ENCODE measurements at places on chromosomes 3 and 15.

GRCh38 chr3:171781711-171782127, 28.6 kb downstream of the PLD1 start:
- no peak for DNase-seq

DNA sequence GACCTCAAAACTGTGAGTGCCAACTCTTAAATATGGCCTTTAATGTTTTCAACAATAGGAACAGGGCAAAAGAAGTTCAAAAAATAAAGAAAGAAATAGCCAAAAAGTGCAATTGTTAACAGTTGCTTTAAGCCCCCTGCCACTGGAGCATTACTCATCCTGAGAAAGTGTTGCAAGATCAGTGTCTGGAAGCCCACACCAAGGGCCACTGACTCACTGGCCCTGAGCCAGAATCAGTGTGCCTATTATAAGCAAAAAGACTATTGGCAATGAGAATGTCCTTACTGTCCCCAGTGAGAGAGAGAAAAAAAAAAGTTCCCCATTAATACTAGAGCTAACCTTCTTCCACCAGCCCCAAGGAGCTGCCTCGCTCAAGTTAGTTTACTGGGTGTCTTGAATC, 480.1 kb upstream of the ZNF385D start:
- no peak for DNase-seq

DNA sequence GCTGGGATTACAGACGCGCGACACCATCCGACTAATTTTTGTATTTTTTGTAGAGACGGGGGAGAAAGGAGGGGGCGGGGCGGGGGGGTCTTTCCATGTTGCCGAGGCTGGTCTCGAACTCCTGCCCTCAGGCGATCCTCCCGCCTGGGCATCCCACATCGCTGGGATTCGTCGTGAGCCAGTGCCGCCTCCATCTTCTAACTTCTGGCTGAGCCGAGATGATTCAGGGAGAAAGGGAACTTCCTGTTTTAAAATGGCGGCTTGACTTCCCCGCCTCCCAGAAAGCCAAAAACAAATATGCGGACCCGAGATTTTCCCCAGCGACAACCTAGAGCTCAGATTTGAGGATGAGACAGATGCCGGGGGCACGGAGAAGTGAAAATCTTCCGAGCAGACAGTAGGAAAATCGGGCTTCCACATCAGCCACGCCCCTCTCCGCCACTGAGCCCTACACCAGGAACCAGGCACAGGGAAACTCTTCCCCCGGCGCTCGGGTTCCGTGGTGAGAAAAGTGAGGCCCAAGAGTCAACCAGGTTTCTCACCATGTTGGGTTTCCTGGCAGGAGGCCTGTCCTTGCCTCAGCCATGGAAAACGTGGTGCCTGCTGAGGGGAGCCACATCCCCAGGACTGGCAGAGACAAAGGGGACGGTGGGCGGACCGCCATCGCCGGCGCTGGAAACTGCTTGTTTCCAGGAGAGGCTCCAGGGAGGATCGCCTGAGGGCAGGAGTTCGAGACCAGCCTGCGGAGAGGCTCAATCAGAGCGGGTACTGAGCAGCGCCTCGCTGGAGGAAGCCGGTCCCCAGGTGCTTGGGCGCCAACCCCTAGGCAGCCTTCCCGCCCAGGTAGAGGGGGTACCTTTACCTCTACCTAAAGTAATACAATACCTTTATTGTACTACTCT, 18.7 kb downstream of the CHST14 start:
- no peak for DNase-seq

GRCh38 chr3:136544532-136544931, 207.6 kb downstream of the STAG1 start:
- no peak for DNase-seq

DNA sequence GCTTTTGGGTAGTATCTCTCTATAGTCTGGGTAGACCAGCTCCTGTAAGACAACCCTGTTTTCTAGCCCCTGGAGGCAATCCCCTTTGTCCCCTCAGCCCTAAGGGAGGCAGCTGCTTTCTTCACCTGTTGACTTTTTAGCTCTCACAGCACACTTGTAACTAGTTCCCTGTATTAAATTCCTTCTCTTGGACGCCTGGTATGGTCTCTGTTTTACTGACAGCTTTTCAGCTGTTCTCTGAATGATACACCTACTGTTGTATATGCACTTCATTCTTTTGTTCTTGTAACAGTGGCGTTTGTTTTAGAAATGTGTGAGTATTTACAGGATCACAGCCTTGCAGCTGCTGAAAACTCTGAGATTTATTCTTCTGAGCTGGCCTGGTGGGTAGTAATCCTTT, 413.0 kb upstream of the RBMS3 start:
- no peak for DNase-seq

GRCh38 chr15:30023798-30024295, 58.9 kb upstream of the GOLGA8J start:
- DNase-seq: no peak

DNA sequence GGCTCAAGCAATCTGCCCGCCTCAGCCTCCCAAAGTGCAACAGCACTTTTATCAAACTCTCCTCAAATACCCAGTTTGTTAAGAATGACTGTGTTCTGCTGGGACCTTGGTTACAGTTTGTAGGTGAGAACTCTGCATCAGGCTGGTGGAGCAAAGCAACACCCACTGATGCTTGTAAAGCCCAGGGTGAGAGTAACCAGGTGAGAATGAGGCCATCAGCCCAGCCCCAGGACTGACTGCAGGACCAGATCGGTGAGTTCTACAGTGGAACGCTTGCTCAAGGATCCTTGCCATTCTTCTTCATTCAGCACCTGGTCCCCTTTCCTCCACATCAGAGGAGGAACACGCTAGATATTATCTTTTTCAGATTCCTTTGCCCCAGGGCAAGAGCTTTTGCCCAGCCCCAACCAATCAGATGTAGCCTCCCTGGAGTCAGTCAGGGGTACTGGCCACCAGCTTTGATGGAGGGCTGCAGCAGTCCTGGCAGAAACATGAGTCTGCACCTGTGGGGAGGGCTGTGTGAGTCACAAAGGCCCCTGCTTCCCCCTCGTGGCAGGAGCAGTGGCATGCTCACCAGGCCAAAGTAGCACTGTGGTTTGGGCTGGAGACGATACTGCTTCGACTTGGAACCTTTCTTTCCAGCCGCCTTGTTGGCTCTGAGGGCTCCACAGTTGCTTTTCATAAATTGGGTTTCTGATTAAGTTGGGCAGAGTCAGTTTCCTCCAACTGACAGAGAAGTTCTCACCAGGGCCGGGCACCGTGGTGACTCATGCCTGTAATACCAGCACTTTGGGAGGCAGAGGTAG, 3.5 kb upstream of the SHISA5 start:
- peak; percentile 30 for DNase-seq

DNA sequence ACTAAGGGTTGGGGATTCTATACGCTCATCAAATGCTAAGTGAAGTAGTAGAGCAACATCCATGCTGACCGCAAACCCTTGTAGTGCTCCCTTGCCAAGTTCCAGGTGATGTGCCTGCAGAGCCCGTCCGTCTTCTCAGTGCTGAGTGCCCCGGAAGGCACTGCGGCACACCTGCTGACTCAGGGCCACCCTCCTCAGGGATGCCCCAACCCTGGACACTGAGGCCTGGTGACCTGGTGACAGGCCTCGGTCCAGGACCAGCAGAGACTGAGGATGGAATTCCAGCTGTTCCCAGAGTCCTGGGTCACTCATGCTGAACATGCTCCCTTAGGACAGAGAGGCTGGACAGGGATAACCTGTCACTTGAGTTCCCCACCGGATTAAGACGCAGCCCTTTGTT, 422.5 kb downstream of the OCA2 start:
- no peak for DNase-seq

DNA sequence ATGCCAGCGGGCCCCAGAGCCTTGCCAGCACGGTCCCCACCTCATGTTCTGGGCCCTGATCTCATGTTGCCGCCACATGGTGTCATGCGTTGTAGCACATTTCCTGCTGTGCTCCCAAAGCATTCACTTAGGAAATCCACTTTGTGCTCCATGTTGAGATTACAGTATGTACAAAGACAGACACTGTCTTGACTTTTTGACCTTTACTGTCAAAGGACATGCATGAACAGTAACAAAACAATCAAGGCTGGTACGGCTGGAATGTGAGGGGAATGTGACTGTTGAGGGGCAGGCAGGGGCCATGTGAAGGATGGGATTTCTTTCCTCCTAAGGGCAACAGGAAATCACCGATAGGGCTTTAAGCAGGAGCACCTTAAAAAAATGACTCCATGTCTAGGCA, 53.3 kb upstream of the RPL32 start:
- no peak for DNase-seq

DNA sequence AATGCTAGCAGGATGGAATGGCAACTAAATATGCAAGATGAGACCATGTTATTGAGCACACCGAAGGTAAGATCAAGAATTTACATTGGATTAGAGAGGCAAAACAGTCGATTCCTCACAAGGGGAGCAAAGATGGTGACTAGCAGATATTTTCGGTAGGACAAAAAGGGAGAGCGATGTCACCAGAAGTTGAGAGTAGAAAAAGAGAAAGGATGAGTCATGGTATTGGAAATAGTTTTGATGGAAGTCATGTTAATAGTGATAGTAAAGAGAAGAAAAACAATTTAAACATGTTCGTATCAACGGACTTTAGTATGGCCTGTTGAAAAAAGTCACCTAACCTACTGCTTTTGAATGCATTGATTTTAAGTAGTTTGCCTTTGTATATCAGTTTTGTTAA, 55.0 kb downstream of the UBE2E2 start:
- DNase-seq: no peak

GRCh38 chr3:3605226-3605625, 194.0 kb upstream of the LRRN1 start:
- DNase-seq: no peak

DNA sequence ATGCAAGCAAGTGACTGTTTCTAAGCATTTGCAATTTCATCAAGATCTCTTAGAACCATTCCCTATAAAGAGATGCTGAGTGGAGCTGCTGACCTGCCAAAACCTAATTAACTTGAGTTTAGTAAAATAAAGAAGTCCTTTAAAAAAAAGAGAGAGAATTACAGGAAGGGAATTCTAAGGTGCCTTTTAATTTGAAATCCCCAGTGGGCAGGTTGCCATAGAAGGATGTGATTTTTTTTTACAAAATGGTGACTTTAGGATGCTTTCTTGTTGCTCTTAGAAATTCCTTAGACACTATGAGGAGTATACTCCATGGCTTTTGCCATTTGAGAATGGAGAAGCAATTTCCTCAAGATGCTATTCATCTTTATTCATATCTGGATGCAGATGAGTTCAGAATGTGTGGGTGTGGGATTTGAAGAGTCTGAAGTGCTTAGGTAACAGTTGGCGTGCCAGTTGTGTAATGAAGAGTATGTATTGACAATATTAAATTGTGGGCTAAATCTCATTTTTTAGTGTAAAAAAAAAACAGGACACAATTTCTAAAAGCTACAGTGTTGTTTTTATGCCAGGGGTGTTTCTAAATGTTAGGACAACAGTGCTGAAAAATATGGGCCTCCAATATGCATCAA, 13.6 kb downstream of the LRRC3B start:
- DNase-seq: no peak

DNA sequence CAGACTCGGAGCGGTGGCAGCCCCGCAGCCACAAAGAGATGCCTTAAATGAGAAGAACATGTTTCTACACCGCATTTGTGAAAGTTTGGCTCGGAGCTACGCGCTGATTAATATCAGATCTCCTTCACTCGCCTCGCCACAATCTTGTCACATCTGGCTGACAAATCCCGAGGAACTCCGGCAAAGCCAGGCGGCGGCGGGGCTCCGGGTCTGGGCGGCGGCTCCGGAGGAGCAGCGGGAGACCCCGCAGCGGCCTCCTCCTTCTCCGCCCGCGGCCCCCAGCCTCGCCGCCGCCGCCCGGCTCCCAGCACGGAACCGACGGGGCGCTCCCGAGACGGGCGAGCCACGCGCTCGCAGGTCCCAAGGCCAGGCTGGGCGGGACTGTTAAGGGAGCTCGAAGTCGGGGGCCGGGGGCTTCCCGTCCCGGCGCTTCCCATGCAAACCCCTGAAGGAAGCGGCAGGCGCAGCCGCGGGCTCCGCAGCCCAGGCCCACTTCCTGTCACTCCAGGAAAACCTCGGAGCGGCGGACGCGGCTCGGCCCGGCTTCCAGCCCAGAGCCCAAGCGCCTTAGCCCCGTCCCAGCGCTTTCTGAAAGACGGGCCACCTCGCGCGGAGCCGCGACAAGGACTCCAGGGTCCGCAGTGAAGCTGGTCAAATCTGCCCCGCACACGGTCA, 1.2 kb downstream of the BNC1 start:
- DNase-seq: no peak

DNA sequence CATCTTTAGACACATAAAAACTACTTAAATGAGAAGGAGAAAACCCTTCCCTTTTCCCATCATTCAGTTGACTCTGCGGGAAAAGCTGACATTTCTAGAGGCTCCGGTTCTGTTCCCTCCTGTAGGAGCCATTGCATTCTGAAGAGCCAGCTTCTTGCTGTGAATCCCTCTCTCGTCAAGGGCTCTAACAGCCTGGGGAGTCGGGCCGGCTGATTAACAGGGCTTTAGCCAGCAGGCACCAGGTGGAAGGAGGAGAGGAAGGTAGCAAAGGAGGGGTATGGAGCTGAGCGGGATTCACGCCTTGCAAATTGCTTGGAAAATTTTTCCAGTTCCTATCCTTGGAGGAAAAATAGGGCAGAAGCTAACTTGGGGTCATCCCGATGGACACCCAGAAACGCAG, 108.3 kb upstream of the UBE2E1 start:
- no peak for DNase-seq

GRCh38 chr3:148879256-148879655, 14.2 kb downstream of the CPA3 start:
- DNase-seq: no peak

GRCh38 chr3:131110087-131110486, 83.4 kb downstream of the NEK11 start:
- DNase-seq: no peak

DNA sequence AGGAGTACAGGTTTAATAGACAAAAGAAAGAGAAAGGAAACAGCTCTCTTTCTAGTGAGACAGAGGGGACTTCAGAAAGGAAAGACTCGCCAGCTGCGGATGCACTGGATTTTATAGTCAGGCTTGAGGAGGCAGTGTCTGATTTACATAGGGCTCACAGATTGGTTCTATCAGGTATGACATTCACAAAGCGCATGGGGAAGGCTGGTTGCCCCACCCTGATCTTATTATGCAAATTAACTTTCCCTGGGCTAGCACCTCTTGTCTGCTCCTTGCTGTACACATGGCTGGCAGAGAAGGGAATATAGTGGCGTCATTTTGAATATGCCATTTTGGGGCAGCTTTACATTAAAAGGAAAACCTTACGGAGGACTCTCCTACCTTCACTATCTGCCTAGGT, 938.4 kb upstream of the SEMA6D start:
- DNase-seq: no peak

DNA sequence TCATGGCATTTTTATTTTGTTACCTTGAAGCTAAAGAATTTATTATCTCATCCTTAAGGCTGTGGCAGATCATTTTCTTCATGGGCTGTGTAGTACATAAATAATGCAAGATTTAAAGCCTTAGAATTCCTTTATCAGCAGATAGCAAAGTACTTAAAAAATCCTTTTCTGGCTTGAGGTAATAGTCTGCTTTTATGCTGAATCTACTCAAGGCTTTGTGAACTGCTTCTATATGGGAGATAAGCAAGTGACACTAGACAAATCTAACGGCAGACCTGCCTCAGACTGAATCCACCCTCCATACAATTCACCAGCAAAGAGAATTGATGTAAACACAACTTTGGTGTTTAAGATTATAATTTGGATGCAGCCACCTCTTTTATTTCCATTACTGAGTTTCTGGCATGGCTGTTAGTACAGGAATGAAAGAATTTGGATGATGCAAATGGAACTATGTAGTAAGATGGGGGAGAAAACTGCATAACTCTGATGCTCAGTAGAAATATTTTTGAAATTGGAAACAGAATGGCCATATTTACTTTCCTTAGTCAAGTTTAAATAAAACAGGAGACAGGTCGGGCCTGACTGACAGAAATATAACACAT, 1121.5 kb downstream of the NAALADL2 start:
- no peak for DNase-seq
